ENCODE measurements at places on chromosomes 2 and 18.

- DNase-seq: no peak
Observed at GRCh38 chr2:231088754-231089153, 32.1 kb downstream of the PSMD1 start.

DNA sequence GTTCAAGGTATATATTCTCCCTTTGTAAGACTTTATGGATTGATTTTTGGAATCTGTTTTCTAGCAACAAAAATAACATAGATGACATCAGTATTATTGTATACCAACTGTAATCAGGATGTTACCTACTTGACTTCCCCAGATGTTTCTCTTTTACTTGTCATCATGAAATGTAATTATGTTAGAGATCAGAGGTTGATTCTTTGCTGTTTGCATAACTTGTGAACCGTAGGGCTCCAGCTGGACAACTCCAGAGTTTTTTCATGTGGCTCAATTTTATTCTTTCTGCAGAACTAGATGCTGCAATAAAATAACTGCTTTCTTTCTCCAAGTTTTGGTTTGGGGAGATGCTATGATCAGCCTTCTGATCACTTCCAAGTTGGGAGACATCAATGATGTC, 58.1 kb downstream of the SPOPL start:
- DNase-seq: no peak

- no peak for DNase-seq
Observed at GRCh38 chr18:21341141-21341540, 99.1 kb downstream of the GREB1L start.

DNA sequence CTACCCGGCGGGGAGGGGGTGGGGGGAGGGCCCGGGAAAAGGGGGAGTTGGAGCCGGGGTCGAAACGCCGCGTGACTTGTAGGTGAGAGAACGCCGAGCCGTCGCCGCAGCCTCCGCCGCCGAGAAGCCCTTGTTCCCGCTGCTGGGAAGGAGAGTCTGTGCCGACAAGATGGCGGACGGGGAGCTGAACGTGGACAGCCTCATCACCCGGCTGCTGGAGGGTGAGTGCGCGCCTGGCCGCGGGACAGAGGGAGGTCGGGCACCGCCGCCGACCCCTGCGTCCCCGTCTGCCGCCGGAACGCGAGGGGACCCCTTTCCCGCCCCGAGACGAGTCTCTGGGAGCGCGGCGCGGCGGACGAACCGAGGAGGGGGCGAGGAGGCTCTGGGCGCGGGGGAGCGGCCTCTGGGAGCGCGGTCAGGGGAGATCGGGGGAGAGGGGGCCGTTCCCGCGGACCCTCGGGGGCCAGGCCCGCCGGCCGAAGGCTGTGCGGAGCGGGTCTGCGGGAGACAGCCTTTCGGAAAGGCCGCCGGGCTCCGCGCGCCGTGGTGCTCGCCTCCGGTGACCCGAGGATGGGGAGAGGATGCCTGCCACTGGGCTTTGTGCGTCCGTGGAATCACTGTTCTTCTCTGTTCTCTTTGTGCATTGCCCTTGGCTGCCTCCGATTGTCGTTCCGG, 463 bp downstream of the PPP1CB start:
- DNase-seq: peak; percentile 15

DNA sequence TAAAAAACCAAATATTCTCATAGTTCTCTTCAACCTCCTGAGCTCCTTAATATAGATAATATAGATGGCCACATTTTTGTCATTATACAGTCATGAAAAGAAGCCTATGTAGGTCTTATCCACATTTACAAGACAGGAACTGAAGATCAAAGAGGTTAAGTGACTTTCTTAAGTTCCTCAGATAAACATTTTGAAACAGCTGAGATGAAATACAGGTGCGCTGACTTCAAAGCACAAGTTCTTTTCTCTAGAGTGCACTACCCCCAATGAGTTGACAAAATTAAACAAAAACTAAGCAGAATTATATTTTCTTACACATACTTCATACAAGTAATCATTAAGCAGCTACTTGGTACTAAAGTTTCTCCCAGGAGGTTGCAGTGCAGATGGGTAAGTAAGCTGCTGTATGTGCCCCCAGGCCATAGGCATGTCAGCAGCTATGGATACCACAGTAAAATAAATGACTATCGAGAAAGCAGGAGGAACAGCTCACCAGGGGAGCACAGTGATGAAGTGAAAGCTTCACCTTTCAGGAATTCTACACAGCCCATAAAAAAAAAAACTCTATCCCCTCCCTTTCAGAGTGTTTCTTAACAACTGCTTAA, 199.8 kb downstream of the DPP10 start:
- no peak for DNase-seq

- DNase-seq: no peak
Observed at GRCh38 chr2:11729362-11730212, 16.8 kb upstream of the LPIN1 start.

DNA sequence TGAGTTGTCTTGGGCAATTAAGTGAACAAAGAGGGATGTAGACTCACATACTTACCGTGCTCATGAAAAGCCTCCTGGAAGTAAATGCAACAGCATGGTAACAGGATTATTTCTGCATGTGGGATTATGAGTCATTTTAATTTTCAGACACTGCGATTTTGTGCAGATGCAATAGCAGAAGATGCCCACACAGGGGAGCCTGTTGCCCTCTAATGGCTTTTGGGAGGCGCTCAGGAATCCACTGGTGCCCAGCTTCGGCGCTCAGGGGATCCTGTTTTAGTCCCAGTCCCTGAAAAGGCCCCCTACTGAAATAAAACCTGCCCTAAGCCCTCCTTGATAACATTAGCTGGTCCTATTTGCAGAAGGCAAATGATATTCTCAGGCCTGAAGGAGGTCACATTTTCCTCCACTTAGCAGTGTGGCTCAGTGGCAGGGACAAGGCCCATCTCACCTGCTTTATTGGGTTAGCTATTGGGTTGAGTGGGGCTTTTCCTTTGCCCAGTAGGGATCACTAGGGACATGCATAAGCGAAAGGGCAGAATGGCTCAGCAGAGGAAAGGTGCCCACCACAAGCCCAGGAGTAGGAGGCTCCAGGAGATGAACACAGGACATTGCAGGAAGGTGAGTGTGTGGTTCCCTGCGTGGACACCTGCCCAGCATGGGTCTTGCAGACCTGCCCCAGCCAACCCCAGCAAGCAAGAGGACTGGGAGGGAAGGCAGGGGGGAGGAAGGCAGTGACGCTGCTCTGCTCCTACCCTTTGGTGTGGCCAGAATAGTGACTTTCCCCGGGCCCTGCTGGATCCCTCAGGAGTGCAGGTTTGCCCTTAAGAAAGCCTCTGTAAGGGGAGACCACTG, 26.5 kb upstream of the KCNS3 start:
- DNase-seq: peak; percentile 32

GRCh38 chr2:208306291-208306690, 40.2 kb downstream of the PIKFYVE start:
- DNase-seq: no peak

DNA sequence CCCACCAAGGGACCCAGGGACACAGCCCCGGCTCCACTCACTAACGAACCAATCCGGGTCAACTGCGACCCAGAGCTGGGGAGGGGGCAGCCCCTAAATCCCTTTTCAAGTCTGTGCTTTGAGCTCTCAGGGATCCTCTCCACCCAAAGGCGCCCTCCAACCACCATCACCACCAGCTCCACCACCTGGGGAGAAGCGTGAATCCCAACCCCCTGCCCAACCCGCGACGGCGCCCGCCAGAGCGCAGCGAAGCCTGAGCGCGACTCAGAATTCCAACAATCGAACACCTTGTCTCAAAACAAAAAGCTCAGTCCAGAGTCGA, 497 bp downstream of the DSC3 start:
- DNase-seq: no peak

DNA sequence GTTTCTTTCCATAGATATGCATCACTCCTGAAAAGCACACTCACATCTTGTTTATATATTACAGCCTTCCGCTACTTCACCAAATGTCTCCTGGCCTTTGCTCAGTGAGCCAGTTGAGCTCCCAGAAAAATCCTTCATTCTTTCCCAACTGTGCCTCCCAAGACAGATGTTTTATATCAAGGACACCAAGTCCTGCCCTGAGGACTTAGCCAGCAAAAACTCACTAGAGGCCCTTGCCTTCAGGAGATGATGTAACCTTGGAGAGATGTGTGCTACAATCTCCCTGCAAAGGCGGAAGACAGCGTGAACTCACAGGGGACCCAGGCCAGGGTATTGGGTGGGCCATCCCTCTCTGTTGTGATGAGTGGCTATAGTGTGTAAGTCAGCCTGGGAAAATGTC, 86.1 kb upstream of the CTAGE1 start:
- DNase-seq: no peak

GRCh38 chr2:233100192-233100998, 40.3 kb downstream of the INPP5D start:
- DNase-seq: no peak

GRCh38 chr18:62715436-62715758, at the start of gene PHLPP1:
TSS of gene PHLPP1 (plus strand) at chr18:62715541. CDS start at chr18:62715684, 143 bp downstream.
- no peak for DNase-seq

DNA sequence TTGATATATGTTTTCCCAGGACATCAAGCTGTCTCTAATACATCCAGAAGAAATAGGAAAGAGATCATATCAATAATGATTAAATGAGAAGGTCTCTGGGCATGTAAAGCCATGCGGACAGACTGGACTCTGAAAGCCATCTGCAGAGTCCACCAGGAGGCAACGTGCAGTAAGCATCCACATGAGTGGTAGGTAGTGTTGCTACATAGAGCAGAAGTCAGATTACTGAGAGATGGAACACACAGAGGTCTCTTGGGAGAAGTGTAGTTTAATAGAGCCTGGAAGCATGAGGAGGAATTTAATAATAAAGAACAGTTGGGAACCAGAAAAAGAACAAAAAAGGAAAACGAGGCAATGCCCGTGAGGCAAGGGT, 758.1 kb upstream of the DDX18 start:
- no peak for DNase-seq

DNA sequence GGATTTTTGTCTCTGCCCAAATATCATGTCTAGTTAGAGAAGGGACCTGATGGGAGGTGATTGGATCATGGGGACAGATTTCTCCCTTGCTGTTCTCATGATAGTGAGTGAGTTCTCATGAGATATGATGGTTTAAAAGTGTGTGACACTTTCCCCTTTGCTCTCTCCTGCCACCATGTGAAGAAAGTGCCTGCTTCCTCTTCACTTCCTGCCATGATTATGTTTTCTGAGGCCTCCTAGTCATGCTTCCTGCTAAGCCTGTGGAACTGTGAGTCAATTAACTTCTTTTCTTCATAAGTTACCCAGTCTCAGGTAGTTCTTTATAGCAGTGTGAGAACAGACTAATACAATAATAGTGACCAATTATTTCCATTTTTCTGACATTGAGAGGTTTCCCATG, 167.3 kb upstream of the CYRIA start:
- no peak for DNase-seq

- no peak for DNase-seq
Observed at GRCh38 chr2:4077017-4077416, 373.6 kb downstream of the DCDC2C start.

DNA sequence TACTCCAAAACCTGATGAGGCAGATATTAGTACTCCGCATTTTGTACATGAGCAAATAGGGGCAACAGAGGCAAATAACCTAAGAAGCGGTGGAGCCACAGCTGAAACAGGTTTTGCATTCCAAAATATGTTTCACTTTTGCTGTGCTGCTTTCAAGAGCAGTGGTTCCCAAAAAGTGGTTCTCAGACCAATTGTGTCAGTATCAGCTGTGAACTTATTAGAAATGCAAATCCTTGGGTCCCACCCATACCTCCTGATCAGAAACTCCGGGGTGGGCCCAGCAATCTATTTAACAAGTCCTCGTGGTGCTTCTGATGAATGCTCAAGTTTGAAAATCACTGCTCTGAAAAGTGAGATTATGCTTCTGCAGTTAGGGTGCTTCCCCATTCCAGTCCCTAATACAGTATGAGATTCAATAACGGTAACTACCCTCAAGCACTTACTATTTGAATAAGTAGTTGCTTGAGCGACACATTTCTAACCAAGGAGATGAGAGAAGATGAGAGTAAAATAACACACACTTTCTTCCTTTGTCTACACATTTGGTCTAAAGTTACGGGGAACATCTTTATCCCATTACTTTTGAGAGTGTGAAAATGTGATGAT, 17.8 kb upstream of the TCF4 start:
- no peak for DNase-seq

GRCh38 chr2:233480490-233481202, 85.9 kb downstream of the USP40 start:
- no peak for DNase-seq

GRCh38 chr2:70068119-70068518, 19.2 kb upstream of the PCBP1 start:
- no peak for DNase-seq

GRCh38 chr2:98091738-98092137, 4.8 kb downstream of the VWA3B start:
- no peak for DNase-seq

GRCh38 chr2:173210270-173211196, 134.9 kb downstream of the MAP3K20 start:
- DNase-seq: peak; percentile 30

DNA sequence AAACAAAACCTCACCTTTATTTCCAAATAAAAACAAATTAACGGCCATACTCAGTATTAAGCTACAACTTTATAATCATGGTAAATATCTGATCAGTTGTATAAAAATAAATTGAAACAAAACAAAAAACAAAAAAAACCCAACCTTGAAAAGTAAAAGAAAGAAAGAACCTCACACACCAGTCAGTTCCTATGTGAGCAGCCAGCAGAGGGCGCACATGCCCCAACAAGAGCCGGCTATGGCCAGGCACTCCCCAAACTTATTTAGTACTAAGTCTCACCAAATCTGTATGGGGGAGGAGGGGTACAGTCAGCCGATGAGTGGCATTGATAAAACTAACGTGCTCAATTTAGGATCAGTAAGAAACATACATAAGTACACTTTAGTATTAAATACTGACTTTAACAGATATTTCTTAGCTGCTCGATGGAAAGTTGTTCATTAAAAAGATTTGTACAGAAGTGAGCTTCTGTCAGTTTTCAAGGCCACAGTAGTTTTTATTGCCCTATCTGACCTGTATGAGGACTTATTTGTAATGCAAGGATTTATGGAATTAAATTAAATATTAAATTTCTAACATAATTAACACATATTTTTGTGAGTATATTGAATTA, 172.6 kb downstream of the TCF4 start:
- DNase-seq: peak; percentile 52

DNA sequence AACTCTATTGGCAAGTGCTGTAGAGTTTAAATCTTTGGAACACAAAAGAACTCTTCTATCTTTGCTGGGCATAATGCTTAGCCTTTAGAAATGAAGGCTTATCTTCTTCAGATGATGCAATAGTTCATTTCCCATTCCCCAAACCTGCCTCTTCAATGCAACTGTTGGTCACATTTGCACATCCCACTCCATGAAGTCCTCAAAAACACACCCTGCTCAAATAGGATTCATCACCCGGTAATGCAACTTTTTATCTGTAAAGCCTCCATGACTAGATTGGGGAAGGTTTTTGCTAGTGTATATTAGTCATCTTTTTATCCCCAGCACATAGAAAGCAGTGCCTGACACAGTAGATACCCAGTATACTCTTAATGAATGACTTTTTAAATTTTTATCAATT, 376.4 kb downstream of the RBM43 start:
- no peak for DNase-seq

GRCh38 chr18:48959921-48960920, 9.5 kb upstream of the SMAD7 start:
- DNase-seq: no peak

GRCh38 chr2:40105593-40105992, 326.5 kb upstream of the THUMPD2 start:
- DNase-seq: no peak

All from stimulated activated CD4-positive, alpha-beta T cell treated with anti-CD3 and anti-CD28 coated beads, TNF-alpha, amount 100 ng/mL, for 24 hours (primary cell).